Occipital lobe (tissue), 3 donors: ENCODE measurements at places on chromosomes 5 and 9. TPM values are rescaled to one million over a fixed set of nuclear protein-coding genes. Genes with fewer than 3 reads are reported as not detected.

The FOXD4L4 gene
- 0.78 TPM for total RNA-seq

The SLC34A3 gene
- 0.16 TPM for total RNA-seq

The FAM169A gene
- 90.6 TPM for total RNA-seq

The PCDHB9 gene
- total RNA-seq, result 6.1 TPM

The FBP1 gene
- total RNA-seq, result not detected

The MARCOL gene
- total RNA-seq, result not detected

The DNAI1 gene
- 0.78 TPM for total RNA-seq

The FOXD4L5 gene
- 0.47 TPM for total RNA-seq

The CEL gene
- total RNA-seq, result not detected

- no peak for DNase-seq
These were observed 50.9 kb upstream of the RXRA start for GRCh38 chr9:134275375-134275774.

DNA sequence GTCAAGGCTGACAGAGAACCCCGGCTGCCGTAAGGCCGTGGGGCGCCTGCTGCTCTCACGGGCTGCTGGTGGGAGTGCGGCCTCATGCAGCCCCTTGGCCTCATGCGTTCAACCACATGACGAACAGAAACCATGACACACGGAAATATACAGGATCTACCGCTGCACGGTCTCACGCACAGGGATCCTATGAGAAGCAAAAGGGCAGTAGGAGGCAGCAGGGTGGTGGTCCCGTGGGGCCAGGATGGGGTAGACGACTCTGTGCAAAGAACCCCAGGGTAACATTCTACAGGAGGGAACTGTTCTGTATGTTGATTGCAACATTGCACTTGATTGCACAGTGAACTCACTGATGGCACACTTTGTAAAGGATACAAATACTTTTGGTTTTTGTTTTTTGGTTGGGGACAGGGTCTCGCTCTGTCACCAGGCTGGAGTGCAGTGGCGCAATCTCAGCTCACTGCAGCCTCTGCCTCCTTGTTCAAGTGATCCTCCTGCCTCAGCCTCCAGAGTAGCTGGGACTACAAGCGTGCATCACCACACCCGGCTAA is 51.6 kb downstream of the NACC2 start:
- DNase-seq, result no peak

- DNase-seq, result no peak
These were observed 65.8 kb upstream of the NFIL3 start for GRCh38 chr9:91489361-91489899.

DNA sequence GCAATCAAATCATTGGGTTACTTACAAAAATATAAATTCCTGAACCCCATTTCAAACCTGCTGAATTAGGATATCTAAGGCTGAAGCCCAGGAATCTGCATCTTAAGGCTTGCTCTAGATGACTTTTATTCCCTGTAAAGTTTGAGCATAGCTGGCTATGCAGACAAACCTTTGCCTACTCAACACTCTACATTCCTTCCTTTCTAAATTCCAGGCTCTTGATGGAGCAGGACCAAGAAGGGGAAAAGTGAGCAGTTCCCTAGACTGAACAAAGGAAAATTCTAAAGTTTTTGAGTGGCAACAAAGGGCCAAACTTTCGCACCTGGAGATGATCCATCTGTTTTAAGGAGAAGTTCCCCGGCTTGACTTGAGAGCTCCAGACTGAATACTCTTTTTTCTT is 9.8 kb upstream of the ADRA1B start:
- no peak for DNase-seq

GRCh38 chr5:80961376-80962281 is 1.5 kb downstream of the RASGRF2 start:
- DNase-seq, result no peak

GRCh38 chr9:92781899-92782298 is 17.3 kb upstream of the BICD2 start:
- DNase-seq, result no peak

GRCh38 chr9:105331160-105331559 is 86.7 kb downstream of the SLC44A1 start:
- DNase-seq, result no peak

DNA sequence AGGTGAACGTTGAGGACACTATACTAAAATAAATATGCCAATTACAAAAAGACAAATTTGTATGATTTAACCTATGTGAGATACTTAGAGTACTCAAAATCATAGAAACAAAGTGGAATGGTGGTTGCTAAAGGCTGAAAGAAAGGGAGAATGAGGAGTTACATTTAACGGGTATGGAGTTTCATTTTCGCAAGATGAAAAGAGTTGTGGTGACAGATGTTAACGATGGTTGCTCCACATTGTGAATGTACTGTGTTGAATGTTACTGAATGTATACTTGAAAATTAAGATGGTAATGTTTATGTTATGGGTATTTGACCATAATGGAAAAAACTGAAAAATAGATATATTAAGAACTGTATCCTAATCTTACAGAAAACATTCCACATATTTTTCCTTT is 51.3 kb upstream of the MOCS2 start:
- DNase-seq, result no peak

DNA sequence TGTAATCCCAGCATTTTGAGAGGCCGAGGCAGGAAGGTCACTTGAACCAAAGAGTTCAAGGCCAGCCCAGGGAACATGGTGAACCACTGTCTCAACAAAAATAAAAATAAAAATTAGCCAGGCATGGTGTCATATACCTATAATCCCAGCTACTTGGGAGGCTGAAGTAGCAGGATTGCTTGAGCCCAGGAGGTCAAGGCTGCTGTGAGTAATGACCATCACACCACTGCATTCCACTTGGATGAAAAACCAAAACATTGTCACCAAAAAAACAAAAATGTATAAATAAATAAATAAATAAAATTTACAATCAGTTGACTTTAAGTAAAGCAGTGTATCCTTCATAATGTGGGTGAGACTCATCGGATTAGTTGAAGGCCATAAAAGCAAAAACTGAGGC is 541.4 kb downstream of the CSNK1G3 start:
- DNase-seq, result no peak

DNA sequence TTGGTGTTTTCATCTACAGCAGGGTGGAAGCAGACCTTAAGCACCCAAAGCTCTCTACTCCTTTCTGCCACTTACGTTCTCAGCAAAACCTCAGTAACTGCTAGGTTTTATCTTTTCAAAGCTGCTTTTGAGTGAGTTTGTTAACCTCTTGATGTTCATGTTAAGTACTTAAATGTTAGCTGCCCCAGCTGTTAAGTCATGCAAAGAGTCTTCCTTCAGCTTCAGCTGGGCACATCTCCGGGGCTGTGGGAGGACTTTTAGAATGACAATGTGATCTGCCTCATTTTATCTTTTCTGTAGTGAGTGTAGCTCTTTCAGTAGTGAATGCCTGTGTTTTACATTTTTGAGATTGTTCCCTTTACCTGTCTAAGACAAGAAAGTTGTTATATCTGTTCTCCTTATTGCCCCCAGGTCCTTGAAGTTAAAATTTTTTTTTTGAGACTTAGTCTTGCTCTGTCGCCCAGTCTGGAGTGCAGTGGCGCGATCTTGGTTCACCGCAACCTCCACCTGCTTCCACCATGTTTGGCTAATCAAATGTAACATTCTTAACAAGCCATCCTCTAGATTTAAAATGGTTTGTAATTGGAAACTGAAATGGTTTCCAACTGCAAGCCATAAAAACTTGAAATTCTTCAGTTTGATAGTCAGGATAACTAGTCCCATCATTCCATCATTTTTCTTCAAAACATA is 19.6 kb downstream of the KDM4C start:
- no peak for DNase-seq

DNA sequence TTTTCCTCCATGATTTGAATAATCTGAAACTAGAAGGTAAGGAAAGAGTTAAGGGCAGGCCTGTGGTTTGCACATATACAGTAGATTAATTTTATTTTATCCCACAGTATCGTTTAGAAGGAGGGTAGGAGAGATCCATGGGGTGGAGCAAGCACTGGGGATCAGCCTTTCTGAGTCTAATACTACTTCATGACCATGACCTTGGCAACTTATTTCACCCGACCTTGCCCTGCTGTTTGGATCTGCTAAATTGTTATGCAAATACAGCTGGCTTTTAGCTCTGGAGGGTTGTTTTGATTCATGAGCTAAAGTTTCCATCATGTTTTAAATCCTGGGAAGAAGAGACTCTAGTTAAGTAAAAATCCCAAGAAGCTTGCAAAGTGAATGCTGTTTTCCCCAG is 864 bp upstream of the GRIN3A start:
- DNase-seq, result no peak

GRCh38 chr5:60510049-60510448 is 189.9 kb downstream of the DEPDC1B start:
- no peak for DNase-seq

DNA sequence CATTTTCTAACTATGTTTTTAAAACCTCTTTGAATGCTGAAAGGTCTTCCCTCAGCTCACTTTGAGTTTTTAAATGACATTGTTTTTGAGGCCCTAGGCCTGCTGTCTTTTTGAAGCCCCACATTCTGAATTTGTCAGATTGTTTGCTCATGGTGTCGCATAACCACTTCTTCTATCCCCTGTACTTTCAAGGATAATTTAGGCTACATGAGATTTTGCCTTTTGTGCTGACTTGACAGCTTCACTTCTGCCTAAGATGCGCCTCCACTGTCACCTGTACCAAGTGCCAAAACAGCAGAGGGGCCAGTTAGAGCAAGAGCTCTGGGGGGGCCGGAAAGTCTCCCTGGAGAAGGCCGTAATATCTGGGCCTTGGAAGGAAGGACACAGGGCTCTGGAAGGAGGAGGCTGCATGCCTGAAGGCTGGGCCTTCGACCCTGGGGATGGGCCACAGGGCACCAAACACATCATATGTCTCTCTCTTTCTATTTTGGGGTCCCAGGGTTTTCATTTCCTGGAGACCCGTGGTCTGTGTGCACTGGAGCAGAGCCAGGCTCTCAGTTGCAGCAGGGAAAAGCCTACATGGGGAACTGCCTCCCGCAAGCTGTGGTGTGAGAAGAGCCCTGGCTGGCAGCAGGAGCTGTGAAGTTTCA is 49.1 kb downstream of the NDST1 start:
- DNase-seq, result no peak

DNA sequence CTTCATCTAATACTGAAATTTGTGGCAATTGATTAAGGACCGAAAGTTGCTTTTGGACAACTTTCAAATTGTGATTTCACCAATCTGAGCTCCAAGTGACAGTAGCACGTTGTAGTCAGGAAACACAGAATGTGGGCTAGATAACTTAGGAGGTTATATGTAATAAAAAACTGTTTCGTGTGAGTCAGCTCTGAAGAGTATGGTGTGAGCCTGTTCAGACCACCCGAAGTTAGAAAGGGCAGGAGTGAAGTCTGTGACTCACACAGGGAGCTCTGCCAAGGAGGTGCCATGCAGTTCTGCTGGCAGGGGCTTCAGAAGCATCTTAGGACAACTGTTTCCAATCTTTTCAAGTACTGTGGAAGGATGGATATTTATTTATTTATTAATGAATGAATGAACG is 16.4 kb upstream of the ZBTB34 start:
- no peak for DNase-seq

DNA sequence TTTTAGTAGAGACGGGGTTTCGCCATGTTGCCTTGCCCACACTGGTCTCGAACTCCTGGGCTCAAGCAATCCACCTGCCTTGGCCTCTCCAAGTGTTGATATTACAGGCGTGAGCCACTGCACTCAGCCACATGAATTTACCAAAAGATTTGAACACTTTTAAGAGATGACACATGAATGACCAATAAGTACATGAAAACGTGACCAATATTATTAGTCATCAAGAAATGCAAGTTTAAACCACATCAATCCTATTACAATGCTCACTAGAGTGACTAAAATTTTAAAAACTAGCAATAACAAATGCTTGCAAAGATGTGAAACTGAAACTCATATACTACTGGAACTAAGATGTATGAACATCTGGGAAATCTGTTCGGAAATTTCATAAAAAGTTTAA is 54.3 kb downstream of the NR6A1 start:
- no peak for DNase-seq

GRCh38 chr9:113933671-113934070 is 57.6 kb downstream of the ZNF618 start:
- DNase-seq, result no peak
